ENCODE measurements at places on chromosomes 11 and 22.

DNA sequence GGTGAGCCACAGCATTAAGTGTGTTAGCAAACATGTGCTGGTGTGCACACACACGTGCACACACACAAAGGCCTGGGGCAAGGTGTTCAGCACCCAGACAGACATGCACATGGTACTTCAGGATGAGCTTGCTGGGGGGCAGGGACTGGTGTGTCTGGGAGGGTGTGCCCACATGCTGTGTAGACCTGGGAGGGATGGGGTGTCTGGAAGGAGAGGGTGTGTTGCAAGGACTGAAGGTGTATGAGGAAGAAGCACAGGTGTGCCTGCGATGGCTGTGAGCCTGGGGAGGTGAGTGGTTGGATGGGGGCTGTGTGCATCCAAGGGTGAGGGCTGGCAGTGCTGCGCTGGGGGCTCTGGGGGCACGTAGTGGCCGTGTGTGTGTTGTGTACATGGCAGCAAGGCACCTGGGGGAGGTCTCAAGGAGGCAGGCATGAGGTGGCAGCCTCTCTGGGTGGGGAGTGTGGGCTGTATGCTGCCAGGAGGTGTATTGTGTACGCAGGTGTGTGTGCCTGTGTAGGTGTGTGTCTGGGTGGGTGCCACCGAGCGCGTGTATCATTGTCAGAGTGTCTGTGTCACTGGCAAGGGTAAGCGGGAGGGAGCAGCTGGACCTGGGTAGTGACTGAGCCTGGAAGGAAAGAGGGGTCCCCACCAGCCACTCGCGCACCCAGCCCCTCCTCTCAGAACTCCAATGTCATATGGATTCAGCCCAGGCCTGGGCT is 2.2 kb downstream of the NRXN2 start:
- no peak for DNase-seq

- DNase-seq: no peak
Observed at GRCh38 chr11:32451808-32452207, 16.5 kb upstream of the WT1 start.

DNA sequence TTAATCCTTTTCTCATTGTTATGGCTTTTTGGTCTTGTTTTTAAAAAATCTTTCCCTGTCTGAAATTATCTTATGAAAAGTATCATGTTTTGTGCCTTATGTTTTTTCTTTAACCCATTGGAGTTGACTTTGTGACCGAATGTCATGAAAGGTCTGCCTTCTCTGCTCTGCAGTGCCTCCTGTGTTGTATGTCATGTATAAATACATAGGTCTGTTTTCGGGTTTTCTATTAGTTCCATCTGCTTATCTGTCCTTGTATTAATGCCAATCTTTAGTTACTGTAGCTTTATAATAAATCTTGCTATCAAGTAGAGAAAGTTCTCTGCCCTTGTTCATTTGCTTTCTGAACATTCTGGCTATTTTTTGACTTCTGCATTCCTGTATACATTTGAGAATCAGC is 73.0 kb downstream of the ZBTB44 start:
- no peak for DNase-seq

DNA sequence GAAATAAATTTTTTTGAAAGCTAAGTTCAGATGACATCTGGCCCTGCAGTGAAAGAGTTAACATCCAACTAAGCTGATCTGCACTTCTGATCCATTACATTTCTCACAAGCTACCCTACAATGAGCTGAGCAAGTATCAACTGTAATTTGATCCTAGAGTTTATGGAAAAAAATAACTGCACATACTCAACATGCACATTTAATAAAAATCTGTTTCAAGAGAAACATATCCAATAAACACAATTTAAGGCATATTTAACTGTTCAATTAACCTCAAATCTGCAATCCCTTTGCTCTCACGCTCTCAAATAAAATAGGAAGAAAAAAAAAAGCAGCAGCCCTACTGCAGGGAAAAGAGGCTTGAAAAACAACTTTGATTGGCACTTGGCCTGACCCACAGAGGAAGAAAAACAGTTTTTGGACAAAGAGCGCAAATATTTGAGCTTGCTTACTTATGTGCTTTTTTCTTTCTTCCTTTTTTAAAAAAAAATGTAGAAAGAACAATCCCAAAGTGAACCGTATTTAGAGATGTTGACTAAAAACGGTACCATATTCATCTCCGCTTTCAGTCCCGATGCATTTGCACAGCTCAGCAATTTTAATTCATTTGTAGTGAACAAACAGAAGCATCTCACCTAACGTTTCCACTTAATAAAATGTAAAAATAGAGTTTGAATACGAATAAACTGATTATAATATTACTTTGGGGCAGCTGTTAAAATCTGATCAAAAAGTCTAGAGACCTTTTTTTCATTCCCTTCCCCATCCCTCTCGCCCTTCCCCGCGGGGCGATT is 1.6 kb downstream of the SESN3 start:
- DNase-seq: no peak

- DNase-seq: no peak
Observed at GRCh38 chr22:30523646-30524489, 18.4 kb upstream of the SEC14L4 start.

DNA sequence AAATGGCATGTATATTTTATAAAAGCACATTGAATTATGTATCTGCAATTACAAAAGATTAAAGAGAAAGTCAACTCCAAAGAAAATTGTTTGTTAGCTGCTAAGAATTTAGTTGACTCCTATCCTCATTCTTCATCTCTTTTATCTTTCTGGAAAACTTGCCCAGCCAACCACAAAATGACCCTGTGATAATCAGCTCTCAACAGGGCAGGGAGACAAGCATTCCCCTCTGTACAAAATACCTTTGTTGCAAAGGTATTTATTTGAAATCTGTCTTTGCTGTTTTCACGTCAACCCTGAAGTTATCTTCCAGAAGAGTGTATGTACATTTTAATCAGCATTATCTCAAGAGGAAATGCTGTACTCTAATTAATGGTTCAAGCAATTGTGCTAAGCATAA is 191.1 kb upstream of the DDI1 start:
- DNase-seq: no peak

DNA sequence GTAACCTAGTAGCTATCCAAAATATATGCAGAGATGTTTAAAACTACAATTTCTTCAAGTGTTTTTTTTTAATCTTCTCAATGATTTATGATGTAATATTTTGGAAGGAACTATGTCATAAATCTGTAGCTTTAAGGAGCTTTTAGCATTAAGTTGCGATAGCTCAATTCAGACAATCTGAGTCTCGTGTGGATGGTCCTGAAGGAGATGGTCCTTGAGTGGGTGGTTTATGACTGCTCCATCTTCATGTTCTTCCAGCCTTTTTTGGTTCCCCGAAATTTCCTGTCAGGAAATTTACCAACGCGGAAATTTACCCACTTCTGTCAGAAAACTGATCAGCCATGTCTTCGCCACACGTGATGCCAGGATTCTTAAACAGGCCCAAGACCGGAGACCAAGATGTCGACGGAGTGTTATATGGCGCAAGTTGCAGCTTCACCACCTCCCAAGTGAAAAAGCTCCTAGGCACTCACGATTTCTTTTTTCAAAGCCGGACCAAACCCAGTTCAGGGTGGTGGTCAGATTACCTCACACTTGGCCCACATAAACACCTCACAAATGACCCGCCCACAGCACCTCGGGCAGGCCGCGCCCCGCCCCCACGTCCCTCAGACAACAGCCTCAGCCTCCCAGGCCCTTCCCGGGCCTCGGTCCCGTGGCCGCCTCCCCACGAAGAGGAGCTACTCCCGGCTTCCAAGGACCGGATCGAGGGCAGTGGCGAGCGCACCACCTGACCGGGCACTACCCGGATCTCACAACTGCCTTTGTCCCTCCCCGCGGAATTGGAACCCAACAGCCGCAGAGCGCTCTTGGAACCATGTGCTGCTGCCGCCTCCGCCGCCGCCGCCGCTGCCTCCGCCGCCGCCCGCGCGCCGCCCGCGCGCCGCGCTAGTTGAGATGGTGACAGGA is at the start of gene MORC2:
Gene MORC2 (minus strand): TSS at position 760 of the 909 bp plus-strand sequence. CDS start 885 bp downstream, outside the sequence.
- no peak for DNase-seq

GRCh38 chr11:32426819-32427615 is 8.3 kb downstream of the WT1 start:
- DNase-seq: no peak

DNA sequence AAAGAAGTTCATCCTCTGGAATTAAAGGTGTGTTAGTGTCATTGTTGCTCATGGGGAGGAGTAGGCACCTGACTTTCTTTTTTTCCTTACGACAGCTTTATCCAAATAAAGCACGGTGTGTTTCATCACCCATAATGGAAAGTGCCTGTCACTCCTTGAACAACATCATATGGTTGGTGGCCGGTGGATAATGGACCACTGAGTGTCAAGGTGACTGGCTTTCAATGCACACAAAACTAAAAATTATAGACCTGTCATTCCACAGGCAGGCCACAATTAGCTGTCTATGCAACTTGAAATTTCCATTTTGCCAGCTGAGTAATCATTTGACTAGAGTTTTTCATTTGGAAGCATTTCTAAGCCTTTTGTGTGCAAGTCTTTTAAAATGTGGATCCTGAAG is 45.0 kb upstream of the MPPED2 start:
- DNase-seq: peak; percentile 63

GRCh38 chr11:117863383-117863782 is 13.1 kb downstream of the FXYD6 start:
- DNase-seq: no peak

DNA sequence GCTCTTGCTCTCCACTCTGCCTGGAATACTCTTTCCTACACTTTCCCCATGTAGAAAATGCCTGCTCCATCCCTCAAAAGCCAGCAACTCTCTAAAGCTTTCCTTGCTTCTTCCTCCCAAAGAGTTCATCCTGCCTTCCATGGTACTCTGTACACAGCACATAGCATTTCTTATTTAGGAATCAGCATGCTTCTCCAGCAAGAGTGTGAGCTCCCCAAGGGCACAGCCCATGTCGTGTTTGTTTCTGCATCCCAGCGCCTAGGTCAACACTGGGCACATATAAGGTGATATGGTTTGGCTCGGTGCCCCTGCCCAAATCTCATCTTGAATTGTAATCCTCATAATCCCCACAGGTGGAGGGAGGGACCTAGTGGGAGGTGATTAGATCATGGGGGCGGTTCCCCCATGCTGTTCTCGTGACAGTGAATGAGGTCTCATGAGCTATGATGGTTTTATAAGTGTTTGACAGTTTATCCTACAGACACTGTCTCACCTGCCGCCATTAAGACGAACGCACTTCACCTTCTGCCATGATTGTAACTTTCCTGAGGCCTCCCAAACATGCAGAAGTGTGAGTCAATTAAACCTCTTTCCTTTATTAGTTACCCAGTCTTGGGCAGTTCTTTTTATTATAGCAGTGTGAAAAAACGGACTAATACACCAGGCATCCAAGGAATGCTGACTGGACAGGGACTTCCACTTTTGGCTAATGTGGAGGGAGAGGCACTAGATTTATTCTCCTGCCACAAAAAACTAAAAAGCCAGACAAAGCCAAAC is 8.2 kb downstream of the VPS37C start:
- no peak for DNase-seq

GRCh38 chr11:776561-777287 is 563 bp downstream of the GATD1 start:
- no peak for DNase-seq

DNA sequence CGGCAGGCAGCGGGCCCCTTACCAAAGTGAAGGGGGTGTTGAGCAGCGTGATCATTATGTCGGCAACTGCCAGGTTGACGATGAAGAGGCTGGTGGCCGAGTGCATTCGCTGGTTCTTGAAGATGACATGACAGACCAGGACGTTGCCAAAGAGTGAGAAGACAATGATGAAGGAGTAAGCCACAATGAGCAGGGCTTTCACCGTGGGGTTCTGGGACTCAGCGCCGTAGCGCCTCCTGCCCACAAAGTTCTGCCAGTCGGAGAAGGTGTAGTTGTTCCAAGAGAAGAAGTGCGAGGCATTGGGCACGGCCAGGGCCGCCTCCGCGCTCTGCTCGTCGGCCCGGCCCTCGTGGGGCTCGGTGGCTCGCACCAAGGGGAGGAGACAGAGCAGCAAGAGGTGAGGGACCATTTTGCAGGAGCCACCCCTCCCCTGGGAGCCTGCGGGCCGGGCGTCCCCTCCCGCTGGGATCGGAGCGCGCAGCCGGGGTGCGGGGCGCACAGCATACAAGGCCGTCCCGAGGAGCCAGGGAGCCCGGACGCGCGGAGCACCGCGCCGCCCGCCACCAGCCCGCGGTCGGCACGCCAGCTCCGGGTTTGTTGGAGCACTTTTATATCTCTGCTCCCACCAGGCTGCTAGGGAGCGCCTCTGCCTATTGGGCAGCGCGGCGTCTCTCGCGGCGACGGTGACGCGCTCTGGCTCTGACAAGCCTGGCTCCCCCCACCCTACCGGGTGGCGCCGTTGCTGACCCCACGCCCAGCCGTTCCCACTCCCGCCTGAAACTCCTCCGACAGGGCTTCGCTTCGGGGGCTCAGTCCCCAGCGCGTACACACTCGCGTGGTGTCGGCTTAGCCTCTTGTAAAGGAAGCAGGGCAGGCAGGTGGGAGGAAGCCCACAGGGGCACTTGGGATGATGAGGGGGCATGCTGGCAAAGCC is at the start of gene GPR83:
Gene GPR83 (minus strand): TSS at position 581 of the 934 bp plus-strand sequence. CDS start 172 bp downstream, at position 409.
- no peak for DNase-seq

DNA sequence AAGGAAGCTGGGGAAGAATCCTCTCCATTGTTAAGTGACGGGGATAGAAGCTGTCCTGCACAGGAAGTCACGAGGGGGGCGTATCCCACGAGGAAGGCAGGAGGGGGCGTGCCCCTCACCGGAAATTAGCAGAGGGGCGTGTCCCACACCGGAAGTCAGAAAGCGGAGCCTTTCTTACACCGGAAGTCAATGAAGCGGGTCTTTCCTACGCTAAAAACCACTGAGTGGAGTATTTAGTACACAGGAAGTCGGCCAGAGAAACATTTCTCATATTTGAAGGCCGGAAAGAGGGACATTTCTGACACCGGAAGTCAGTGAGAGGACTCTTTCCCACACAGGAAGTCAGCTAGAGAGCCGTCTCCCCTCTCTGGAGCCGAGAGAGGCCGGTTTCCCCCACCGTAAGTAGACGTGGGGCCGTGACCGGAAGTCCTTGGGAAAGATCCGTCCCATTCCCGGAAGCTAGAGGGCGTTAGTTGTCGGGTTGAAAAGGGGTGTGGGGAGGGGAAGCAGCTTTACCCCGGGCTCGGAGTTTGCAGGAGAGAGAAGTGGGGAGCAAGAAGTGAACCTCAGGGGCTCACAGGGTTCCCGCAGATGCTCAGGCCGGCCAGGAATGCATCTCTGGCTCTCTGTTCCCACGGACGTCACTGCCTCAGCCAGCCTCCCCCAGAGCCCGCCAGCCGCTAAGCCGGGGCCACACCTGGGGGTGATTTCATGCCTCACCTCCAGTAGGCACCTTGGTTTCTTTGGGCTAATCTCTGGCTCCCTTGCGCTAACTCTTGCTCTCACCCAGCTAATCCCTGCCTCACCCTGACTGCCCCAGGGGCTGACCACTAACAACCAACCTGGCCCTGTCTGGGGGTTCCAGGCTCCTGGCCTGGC is 15.4 kb downstream of the MIAT start:
- DNase-seq: peak; percentile 82

DNA sequence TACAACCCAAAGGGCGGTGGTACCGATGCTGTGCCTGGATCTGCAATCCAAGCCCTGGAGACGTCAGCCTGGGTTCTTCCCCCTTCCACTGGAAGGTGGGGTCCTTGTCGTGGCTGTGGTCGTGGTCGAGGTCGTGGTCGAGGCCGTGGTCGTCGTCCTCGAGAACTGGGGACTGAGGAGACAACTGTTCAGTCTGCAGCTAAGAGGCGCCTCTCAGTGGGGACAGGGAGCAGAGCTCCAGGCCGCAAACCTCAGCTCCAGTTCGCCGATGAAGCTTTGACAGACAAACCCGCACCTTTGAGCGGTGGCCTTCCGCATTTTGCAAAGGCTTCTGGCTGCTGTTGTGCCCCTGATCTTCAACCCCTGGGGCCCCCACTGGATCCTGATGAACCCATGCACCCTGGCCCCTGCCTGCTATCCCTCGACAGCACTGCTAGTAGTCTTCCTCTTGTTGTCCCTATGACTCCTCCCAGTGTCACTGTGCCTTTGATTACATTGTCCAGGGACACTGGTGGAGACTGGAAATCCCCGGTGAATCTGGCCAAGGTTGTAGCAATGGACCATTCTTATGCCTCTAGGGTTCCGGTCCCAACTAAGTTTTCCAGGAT is 1.5 kb downstream of the KDM4F start:
- no peak for DNase-seq

Data from NCI-H187 (cell line).